CD4-positive, alpha-beta memory T cell (primary cell): ENCODE measurements at places on chromosomes 3 and 15.

- H3K4me1 ChIP-seq, result no peaks in the 10 kb centered on the region
- no peaks in the 10 kb centered on the region for H3K27me3 ChIP-seq
Observed at GRCh38 chr3:20511863-20512505, 326.0 kb upstream of the SGO1 start.

DNA sequence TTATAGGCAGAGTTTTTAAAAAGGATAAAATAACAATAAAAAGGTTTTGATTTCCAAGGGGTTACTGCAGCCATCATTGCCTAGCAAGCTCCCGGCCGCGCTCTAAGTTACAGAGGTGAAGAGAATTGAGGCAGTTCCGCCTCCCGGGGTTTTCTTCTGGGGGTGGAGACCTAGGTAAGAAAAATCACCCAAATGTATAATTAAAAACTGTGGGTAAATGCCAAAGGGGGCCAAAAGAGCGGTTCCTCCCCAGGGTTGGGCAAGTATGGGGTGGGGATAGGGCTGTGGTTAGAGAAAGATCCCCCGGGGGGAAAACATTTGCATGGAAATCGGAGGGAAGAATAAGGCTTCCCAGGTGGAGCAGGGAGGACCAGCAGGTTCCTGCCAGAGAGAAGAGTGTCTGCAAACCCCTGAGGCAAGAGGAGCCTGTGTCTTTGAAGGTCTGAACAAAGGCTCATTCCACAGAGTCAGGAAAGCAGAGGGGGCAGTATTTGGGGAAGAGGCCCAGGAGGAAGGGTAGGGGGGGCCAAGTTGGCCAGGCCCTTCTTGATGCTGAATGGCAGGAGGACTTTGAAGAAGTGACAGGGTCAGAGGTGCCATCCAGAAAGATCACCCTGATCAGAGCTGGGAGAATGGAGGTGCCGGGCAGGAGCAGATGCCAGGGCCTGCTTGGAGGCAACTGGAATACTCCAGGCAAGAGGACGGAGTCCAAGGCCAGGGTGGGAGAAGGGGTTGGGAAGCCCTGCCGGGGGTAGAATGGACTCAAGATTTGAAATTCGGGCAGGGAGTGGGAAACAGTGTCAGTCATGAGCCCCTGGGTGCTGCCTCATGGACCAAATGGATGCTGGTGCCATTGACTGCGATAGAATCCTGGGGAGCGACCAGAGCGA, 152.9 kb upstream of the RGMA start:
- no peaks in the 10 kb centered on the region for H3K4me1 ChIP-seq
- no peaks in the 10 kb centered on the region for H3K27me3 ChIP-seq
- DNase-seq, result no peak
- H3K4me3 ChIP-seq, result no peak overlapping the region
- H3K27ac ChIP-seq, result no peak overlapping the region

DNA sequence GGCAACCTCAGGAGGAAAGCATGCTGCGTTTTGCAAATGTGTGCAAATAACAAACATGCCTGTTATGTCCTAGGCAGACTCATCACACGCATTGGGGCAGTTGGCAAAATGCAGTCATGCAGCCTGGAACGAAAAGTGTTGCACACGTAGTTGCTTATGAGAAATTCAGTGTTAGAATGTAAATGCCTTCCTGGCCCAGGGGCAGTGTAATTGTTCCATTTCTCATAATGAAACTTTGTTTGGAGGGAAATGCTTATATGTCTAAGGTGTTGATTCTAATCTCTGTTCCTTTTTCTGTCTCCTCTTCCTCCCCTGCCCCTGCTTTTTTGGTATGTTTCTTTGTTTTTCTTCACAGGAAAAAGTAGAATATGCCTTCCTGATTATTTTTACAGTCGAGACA, 156.0 kb downstream of the CACNA1D start:
- H3K36me3 ChIP-seq, result no peaks in the 10 kb centered on the region
- no peak overlapping the region for H3K4me3 ChIP-seq
- H3K27ac ChIP-seq, result no peak overlapping the region
- H3K27me3 ChIP-seq, result no peaks in the 10 kb centered on the region
- no peak for DNase-seq
- H3K4me1 ChIP-seq, result no peaks in the 10 kb centered on the region

DNA sequence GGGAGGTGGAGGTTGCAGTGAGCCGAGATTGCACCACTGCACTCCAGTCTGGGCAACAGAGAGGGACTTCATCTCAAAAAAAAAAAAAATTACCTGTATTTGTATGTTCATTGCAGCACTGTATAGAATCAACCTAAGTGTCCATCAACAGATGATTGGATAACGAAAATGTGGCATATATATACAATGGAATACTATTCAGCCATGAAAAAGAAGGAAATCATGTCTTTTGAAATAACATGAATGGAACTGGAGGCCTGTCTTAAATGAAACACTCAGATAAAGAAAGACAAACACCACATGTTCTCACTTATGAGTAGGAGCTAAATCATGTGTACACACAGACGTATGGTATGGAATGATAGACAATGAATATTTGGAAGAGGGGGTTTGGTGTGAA, 59.4 kb upstream of the MEF2A start:
- no peak overlapping the region for H3K4me3 ChIP-seq
- no peak overlapping the region for H3K27ac ChIP-seq
- no peaks in the 10 kb centered on the region for H3K36me3 ChIP-seq
- no peaks in the 10 kb centered on the region for H3K27me3 ChIP-seq

- no peak for DNase-seq
- H3K4me3 ChIP-seq, result no peak overlapping the region
- no peaks in the 10 kb centered on the region for H3K27me3 ChIP-seq
Observed at GRCh38 chr15:71066983-71067382, 48.3 kb upstream of the THSD4 start.

GRCh38 chr3:169389211-169389924, 274.1 kb downstream of the MECOM start:
- H3K27ac ChIP-seq, result no peak overlapping the region
- H3K4me1 ChIP-seq, result no peaks in the 10 kb centered on the region
- DNase-seq, result no peak
- H3K36me3 ChIP-seq, result no peaks in the 10 kb centered on the region

- H3K27ac ChIP-seq, result no peak overlapping the region
- no peak overlapping the region for H3K4me3 ChIP-seq
- no peaks in the 10 kb centered on the region for H3K36me3 ChIP-seq
- H3K4me1 ChIP-seq, result no peaks in the 10 kb centered on the region
- DNase-seq, result no peak
Observed at GRCh38 chr3:14810070-14810791, 8.5 kb upstream of the FGD5 start.

- DNase-seq, result no peak
- no peaks in the 10 kb centered on the region for H3K36me3 ChIP-seq
- no peak overlapping the region for H3K4me3 ChIP-seq
- H3K27me3 ChIP-seq, result no peaks in the 10 kb centered on the region
Observed at GRCh38 chr3:123657568-123657967, 72.7 kb upstream of the HACD2 start.
